Vagina (tissue), 2 donors: ENCODE measurements at places on chromosomes 4 and X.

DNA sequence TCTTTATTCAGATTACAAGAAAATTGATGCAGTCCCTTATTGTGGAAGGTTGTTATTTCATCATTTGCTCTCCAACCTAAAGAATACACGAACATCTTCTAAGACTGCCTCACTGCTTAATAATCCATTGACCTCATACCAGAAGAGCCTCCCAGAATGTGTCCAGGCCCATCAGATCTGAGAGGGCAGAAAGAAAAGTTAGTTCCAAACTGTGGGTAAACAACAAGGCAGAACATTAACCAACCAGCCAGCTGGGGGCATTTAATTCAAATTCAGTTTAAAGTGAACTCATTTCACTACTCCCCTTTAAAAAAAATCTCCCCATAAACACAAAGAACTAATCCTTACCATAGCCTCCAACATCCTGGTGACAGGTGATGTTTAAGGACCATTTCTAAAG lies 13.8 kb downstream of the GPC4 start:
- no peak for DNase-seq

- no peak for DNase-seq
Measured at GRCh38 chrX:10566716-10567097, 53.7 kb downstream of the MID1 start.

GRCh38 chrX:42143866-42144592 lies 220.7 kb upstream of the CASK start:
- no peak for DNase-seq

- no peak for DNase-seq
Measured at GRCh38 chrX:68650491-68650890, 3.0 kb downstream of the STARD8 start.

GRCh38 chr4:78032446-78032845 lies 24.7 kb upstream of the FRAS1 start:
- no peak for DNase-seq

- DNase-seq: no peak
Measured at GRCh38 chr4:39048311-39048710, 13.7 kb upstream of the KLHL5 start.

GRCh38 chr4:75726577-75726976 lies 2.2 kb downstream of the USO1 start:
- no peak for DNase-seq

GRCh38 chrX:76555816-76556215 lies 128.3 kb downstream of the MAGEE1 start:
- DNase-seq: no peak

DNA sequence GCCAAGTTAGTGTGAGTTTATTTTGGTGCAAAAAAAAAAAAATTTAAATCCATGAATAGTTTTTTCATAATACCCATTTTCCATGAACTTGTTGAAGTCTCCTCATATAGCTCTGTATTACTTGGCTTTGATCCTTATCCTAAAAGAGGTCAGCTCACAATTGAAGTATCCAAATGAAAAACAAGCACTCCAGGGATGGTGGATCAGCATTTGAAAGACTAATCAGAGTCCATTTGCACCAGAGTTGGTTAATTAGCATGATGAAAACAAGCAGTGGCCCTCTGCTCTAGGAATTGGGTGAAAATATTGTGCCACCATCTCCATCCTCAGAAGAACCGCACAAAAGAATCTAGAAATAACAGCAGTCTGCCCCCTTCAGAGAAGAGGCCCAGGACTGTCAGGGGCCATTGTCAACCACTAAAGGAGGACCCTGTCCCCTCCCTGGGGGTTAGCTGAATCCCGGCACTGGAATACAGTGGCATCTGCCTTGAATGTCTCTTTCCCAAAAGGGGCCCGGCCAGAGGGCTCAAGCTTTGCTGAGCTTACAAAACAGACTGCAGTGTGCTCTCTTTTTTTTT lies 24.7 kb downstream of the SH3KBP1 start:
- no peak for DNase-seq

- DNase-seq: no peak
Measured at GRCh38 chrX:20531667-20532066, 265.0 kb upstream of the RPS6KA3 start.

- no peak for DNase-seq
Measured at GRCh38 chr4:13966231-13967195, 339.0 kb upstream of the BOD1L1 start.

DNA sequence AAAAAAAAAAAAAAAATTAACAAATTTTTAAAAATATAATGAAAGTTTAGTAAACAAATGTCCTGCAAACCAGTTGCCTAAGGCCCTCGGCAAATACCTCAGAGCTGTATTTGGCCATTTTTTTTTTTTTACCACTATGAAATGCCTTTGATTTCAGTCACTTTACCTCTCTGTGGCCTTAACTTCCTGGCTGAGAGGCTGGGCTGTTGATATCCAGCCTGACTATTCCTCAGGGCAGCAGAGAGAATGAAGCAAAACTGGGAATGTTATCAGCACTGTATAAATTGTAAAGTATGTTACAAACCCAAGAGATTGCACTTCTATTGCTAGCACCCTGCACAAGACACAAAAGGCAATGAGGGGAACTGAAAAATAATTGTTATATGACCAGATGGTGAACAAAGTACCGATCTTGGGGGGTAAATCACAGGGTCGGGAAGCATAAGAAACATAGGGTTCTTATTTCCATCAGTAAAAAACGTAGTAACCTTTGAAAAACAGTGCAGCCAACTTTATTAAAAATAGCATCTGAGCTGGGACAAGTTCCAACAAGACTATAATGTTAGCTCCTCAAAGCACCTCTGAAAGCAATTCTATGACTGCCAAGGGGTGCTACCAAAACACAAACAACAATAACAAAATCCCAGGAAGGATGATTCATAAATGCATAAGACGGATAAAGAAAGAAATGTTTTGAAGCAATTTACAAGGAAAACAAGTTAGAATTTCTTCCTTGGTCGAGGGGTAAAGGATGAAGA lies 18.1 kb downstream of the USP46 start:
- no peak for DNase-seq

DNA sequence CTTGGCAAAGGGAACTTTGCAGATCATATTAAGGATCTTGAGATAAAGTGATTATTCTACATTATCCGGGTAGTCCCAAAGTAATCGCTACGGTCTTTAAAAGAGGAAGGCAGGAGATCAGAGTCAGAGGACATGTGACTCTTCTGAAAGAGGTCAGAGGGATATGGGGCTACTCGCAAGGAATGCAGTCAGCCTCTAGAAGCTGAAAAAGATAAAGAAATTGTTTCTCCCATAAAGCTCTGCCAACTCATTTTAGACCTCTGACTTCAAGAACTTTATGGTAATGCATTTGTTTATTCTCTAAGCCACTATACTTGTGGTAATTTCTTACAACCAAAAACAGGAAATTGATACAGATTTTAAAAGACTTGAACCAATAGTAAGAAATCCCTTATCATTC lies 48.6 kb downstream of the NPY5R start:
- DNase-seq: no peak

DNA sequence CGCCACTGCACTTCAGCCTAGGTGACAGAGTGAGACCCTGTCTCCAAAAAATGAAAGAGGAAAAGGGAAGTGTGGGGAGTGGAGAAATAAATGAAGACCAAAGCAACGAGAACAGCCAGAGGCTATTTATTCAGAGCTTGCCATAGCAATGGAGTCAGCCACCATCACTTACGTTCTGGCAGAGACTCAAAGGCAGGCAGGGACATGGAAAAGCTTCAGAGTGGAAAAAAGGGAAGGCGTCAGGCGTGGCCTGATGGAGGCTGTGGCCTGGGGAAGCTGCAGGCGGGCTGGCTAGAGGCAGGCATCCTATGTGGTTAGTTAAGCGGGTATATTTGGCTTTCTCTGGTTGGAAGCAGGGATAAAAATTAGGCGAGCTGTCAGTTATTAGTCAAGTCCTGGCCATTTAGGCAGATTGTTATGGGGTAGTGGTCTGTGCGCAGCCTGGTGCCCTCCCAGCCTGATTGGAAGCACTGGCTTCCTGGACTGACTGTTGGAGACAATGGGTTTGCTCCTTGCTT lies 73.3 kb downstream of the DCTD start:
- no peak for DNase-seq

GRCh38 chrX:69507500-69507789 lies 3.3 kb downstream of the NALF2 start:
- peak; percentile 32 for DNase-seq

DNA sequence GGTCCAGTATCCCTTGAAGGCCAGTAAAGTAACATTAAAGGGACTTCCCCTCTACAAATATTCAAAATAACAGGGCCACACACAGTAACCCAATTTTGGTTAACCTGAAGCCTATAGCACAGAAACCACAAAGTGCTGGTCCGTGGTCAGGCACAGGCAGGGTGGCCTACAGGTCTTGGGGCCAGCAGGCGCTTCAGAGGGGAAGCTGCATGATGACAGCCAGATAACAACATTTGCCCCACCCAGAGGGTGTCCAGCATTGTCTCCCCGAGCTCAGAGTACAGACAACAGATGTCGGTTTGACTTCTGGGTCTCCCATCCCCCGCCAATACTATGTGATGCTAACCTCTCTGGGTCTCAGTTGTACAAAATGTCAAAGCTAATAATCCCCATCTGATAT lies 51.1 kb downstream of the SH3KBP1 start:
- DNase-seq: no peak

GRCh38 chr4:7189066-7189465 lies 3.3 kb upstream of the SORCS2 start:
- DNase-seq: peak; percentile 13

DNA sequence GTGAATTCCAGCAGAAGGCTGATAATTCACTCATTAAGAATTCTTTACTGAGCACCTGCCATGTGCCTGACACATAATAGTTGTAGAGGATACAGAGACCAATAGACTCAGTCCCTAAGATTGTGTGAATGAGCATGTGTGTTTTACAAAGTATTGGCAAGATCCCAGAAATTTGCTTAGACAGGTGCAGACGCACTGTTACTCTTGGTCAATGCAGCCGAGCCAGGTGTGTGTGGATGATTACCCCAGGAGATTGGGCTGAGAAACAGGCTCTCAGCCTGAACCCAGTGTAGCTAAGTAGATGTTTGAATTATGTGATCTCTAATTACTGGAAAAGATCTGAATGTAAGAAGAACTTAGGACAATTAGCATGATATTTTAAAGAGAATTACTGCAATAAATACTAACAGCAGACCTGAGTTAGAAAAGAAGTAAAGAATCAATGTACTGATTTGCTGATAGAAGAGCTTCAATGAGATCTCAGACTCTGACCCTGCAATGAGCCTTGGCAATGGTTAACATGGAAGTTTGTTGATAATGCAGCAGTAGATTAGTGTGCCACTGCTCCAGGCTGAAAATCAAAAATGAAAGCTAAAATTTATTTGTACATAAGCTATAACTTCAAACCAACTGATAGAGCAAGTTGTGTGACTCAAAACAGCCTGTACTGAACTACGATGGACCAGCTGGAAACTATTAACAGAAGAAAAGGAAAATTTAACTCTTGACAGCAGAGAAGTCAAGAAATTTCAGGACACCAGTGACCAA lies 32.2 kb upstream of the NDST4 start:
- DNase-seq: no peak

- DNase-seq: no peak
Measured at GRCh38 chr4:17480210-17480927, 31.5 kb downstream of the QDPR start.

GRCh38 chr4:8575457-8575856 lies 4.7 kb upstream of the GPR78 start:
- DNase-seq: no peak

DNA sequence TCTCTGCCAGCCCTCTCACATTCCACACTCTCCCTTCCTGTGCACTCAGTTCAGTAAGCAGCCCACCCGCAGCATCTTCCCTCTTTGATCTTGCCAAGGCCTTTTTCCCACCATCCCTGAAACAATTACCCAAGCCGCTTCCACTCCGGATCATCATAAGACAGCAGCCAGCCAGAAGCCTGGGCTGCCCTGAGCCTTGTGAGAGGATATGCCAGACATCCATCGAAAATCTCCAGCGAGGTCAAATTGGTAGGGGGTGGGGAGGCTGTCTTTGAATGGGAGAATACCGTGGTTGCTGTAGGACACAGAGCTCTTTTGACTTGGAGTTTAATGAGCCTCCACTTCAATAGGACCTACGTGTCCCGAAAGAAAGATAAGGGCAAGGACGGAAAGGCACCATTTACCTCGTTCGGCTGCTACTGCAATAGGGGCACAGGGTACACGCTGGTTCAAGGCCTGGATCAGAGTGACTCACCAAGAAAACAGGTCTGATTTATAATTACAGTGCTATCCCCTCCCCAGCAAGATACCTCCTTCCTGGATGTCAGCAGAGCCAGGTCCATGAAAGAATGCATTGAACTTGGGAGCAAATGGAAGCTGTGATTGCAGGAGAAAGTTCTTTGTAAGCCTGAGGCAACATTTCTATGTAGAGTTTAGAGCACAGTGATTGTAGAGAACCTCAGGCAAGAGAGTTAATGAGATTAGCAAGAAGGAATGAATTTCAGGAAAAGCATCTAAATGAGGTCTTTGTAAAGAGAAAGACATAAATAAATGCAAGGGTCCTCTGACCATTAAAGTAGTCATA lies 39.5 kb downstream of the AMOT start:
- DNase-seq: no peak

DNA sequence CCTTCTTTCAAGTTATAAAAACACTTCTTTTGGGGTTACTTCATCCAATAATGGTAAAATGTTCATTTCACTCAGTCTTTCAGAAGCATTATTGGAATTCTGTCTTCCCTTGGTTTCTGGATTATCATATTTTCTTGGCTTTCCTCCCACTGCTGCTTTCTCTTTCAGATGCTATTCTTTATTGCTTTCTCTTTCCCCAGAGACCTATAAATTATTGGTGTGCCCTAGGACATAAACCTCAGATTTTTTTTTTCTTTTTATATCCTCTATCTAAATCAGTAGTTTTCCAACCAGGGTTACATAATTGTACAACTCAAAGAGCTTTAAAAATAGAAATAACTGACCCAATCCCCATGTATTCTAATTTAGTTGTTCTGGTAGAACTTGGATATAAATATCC lies 1005.5 kb downstream of the ARAP2 start:
- no peak for DNase-seq

DNA sequence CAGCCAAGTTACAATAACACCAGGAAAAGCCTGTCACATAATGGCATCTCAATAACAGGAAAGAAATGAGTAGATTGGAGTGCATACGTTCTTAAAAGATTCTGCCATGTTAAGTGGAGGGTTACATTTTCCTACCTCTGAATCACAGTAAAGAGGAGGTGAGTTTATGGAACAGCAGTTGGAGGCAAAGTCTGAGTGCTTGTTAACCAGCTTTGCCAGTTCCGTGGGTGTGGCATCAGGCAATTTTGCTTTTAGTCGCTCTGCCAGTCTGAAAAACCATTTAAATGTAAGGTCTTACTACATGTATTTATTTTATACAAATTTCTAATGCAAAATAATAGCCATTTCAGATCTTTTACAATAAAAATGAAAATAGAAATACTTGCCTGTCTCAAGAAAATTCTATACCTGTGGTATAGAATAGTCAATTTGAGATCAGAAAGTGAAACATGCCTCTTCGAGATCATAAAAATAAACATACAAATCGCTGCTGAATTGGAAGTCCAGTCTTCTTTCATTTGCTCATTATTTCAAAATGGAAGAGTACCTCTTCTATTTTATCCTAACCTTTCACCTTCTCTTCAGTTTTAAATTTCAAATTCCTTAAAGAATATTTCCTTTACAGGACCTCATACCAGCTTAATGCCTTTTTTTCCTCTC lies 31.4 kb downstream of the GC start:
- DNase-seq: no peak

- DNase-seq: no peak
Measured at GRCh38 chr4:125582302-125582701, 267.5 kb downstream of the FAT4 start.

GRCh38 chrX:10296576-10296975 lies 139.8 kb downstream of the CLCN4 start:
- no peak for DNase-seq
